ENCODE measurements at places on chromosomes 16 and 17. TPM values are rescaled to one million over a fixed set of nuclear protein-coding genes. Genes with fewer than 3 reads are reported as not detected.

The CPHXL2 gene
- not detected for total RNA-seq

The CD300LG gene
- total RNA-seq: not detected

The CTF1 gene
- 0.29 TPM for total RNA-seq

The PGS1 gene
- total RNA-seq: 47.0 TPM

The GPR139 gene
- total RNA-seq: not detected

The DHRS7C gene
- not detected for total RNA-seq

The SULT1A3 gene
- 14.6 TPM for total RNA-seq

The HP gene
- not detected for total RNA-seq

The KLHL10 gene
- not detected for total RNA-seq

The ZNF385C gene
- total RNA-seq: 0.17 TPM

The IL34 gene
- not detected for total RNA-seq

The CACNG4 gene
- total RNA-seq: 2.4 TPM

The CBFA2T3 gene
- not detected for total RNA-seq

The MMP15 gene
- total RNA-seq: 9.4 TPM

The KRT25 gene
- total RNA-seq: not detected

The KIF18B gene
- total RNA-seq: 28.5 TPM

The HSPB9 gene
- not detected for total RNA-seq

The NT5M gene
- total RNA-seq: 8.6 TPM

The NLRC3 gene
- total RNA-seq: not detected

The MARVELD3 gene
- 14.6 TPM for total RNA-seq

The TBC1D3 gene
- not detected for total RNA-seq

The HAGH gene
- total RNA-seq: 99.5 TPM

The SARM1 gene
- 8.4 TPM for total RNA-seq

The KREMEN2 gene
- total RNA-seq: 3.6 TPM

The RPS15A gene
- total RNA-seq: 704 TPM

The ABCC12 gene
- not detected for total RNA-seq

Measured in PC-3 (cell line).